Activated CD4-positive, alpha-beta T cell treated with anti-CD3 and anti-CD28 coated beads for 48 hours (primary cell): ENCODE measurements at places on chromosomes 16 and 17.

- DNase-seq = no peak
Observed at GRCh38 chr16:79986352-79986751, 385.8 kb upstream of the MAF start.

DNA sequence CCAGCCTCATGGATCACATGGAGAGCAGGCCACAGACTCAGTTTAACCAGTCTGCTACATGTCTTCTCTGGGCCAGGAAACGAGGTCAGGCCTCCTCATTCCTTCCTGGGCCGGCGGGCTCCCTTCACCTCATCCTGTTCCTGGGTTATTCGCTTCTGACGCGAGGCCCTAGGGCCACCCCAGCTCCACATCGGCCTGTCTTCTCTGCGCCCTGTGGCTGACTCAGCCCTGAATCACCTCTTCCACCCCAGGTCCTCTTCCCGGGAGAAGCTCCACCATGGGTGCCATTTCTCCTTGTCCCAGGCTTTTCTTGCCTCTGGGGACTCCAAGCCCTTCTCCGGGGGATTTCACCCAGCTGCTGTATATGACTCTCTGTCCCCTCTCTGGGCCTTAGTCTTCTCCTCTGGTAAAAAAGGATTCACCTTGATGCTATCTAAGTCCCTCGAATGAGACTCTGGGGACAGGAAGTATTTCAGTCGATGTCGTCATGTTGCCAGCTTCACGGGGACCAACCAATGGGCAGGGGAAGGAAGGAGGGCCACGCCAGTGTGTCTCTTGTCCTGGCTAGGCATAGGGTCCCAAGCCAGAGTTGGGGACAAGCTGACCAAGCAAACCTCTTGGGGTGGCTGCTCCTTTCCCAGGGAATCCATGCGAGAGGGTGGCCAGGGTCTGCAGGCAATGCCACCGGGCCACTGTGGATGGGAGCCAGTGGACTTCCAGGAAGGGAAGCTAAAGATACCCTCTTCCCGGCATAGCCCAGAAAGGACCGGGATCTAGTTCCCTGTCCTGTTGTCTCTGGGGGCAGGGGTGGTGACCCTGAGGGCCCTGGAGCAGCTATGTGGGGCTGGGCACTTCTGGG lies 58.7 kb downstream of the SOCS3 start:
- no peak for DNase-seq

DNA sequence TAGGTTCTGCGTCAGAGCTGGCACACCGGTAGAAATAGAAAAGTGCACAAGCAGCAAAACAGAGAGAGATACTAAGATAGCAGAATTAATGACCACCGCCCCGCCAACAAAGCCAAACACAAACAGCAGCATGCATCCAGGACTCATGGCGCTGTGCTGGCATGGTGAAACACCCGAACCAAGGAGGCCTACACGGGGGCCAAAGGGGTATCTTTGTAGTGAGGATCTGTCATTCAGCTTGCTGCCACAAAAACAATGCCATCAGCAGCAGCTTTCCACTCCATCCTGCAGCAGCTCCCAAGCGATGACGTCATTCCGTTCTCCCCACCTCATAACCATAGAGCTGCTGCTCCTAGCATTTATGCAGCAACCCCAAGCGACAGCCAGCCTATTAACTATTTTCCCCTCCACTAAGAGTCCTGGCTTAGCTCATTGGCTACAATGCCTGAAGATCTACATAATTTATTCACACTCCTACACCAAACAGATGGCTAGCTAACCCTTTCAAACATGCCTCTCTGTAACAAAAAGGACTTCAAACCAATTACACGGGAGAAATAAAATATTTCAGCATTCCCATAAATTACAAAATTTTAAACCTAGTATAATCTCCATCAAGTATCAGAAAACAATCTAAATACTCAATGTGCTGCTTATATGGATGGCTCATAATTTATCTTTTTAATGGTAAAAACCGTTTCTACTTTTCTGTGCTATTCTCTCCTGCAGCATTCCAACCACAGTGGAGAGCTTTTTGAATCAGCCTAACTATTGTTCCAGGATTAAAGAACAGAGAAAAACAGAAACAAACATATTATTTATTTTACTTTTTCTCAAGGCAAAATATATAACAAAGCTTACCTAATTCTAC lies 73.9 kb downstream of the SPAG9 start:
- no peak for DNase-seq

GRCh38 chr17:64941045-64941444 lies 21.8 kb upstream of the LRRC37A3 start:
- no peak for DNase-seq

- no peak for DNase-seq
Observed at GRCh38 chr16:10339777-10340732, 45.8 kb upstream of the ATF7IP2 start.

DNA sequence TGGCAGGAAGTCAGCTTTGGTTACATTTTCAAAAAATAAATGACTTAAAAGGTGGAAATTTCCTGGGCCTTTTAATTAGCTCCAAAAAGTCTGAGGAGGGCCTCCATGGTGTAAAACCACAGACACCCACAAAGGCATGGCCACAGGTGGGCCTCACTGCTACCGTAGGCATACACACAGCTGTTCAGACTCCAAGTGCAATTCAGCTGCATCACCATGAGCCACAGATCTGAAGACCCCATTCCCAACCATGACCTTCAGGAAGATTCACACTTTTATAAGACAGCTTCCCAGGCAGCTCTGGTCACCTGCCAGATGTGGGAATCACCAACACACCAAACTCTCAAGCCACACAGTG lies 20.6 kb downstream of the CSNK2A2 start:
- peak; percentile 24 for DNase-seq

DNA sequence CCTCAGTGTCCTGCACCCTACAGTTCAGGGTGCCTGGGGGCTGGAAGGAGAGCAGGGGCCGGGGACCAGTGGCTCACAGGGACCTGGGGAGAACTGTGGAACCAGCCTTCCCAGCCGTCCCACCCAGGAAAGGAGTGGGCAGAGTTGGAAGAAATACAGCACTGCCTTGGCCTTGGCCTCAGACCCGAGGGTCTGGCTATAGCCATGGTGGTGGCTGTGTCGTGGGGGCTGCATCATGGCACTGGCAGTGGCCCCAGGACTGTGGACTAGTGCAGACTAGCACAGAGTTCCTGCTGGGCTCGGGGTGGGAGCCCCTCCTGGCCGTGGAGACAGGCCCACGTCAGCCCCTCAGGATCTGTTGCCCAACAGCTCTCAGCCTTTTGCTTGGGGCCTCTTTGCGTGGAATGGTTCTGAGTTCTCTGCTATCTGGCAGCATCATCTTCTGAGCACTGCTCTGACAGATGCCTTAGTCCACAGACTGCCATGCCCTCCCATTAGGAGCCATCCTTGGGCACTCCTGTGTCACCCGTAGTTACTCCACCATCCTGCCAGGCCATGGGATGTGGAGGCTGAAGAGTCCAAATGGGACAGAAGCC lies 12.6 kb upstream of the DNASE1 start:
- DNase-seq = no peak

DNA sequence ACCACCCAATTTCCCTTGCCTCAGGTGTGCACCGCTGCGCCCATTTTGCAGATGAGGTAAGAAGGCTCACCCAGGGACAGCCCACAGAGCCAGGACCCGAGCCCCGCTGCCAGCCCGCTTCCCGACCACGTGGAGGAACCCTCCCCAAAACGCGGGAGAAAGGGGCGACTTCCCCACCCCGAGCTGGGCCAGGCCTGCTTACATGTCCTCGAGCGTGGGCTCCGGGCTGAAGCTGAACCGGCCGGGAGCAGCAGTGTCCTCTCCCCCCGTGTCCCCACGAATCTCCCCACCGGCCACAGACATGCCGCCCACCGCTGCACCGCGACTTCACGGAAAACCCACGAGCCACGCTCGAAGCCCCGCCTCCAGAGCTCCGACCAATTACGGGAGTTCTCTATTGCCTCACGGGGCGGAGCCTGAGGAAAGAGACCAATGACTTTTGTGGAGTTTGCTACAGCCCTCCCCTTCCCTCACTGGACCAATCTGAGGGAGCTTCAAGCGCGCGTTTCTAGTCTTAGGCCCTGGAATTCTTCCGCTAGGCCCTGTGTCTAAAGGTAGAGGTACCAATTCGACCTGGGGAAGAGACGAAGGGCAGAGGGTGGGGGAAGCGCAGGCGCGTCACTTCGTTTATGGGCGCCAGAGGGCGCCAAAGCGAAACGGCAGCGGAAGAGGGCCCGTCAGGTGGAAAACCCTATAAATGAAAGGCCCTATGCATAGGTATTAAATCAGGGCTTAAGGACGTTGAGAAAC lies at the start of gene DCTPP1:
DCTPP1 (minus strand) TSS at position 353 of the 750 bp plus-strand sequence; CDS start at position 303, 50 bp downstream.
- peak; percentile 98 for DNase-seq

DNA sequence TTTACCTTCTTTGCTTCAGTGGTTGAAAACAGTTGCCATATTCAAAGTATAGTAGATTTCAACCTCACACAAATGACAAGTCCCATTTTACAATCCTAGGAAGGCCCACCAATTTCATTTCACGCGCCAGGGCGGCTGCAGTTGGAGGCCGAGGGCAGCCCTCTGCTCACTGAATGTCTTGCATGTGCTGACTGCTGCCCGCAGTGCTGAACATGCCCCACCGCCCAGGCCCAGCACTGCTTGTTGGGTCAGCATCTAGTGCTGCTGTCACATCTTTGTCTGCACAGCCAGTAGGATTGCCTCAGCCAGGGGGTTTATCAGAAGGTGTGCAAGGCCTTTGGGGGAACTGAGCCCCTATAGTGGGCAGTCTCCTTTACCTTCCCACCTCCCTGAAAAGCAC lies 11.5 kb downstream of the SMCR8 start:
- DNase-seq = no peak

GRCh38 chr16:47481698-47482374 lies 20.7 kb downstream of the PHKB start:
- DNase-seq = no peak

DNA sequence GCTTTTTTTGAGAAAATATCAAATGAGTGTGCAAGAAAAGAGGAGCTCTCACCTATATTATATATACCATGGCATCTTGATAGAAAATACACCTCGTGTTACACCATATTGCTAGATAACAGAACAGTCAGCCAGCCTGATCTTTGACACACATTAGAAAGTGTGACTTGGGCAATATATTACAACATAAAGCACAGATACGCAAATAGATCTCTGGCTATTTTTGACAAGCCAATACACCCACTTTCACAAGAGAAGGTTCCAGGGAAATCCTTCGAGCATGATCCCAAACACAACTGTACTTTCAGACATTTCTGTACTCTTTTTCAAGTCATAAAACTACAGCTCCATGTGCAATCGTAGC lies 9.4 kb downstream of the GGA2 start:
- no peak for DNase-seq

DNA sequence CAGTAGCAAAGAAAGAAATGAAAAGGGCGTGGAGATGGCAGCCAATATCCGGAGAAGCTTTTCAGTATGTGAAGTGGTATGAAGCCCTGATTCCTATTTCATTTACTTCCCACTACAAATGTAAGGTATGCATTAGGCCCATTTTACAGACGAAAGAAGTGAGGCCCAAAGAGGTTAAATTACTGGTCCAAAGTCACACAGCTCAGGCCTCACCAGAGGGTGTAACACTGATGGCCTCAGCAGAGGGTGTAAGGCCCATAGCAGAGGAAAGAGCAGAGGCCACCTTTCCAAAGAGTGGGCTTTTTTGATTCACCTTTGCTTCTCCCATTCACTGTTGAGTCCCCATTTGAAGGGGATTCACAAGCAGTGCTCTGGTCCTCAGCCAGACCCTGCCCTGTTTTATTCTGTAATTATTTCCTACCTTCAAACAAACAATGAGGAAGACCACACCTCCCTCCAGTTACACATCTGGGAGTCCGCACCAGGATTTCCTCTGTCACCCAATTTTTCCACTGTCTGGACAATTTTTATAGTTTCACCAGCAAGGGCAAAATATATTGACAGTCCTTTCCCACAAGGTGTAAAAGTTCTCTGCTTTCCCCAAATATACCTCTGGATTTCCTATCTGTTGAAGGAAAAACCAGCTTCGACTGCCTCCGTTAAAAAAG lies 7.1 kb downstream of the ZFHX3 start:
- DNase-seq = no peak

DNA sequence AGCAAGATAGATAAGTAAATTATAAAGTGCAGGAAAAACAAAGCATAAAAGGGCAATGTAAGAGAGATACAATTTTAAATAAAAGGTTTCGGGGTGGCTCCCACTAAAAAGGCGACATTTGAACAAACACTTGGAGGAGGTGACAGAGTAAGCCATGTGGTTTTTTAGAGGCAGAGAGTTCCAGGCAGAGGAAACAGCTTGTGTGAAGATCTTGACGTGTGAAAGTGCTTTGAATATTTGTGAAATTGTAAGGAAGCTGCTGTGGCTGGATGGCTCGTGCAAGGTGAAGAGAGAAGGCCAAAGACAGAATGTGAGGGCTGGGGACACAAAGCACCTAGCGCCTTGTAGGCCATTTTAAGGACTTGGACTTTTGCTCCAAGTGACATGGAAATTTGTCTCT lies 28.6 kb upstream of the HYDIN start:
- DNase-seq = no peak

DNA sequence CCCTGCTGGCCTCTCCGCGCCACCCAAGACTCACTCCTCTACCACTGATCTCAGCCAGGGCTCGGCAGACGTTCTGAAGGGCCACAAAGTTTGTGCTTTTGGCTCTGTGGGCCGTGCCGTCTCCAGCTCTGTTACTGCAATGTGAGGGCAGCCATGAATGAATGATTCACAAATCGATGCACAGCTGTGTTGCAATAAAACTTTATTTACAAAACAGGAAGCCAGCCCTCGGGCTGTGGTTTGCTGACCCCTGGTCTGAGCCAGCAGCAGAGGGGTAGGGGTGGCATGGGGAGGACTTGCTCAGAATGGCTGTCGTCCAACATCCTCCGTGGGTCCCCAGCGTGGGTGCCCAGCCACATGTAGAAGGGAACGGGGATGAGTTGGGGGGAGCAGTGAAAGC lies 63.0 kb upstream of the PVALEF start:
- DNase-seq = no peak

DNA sequence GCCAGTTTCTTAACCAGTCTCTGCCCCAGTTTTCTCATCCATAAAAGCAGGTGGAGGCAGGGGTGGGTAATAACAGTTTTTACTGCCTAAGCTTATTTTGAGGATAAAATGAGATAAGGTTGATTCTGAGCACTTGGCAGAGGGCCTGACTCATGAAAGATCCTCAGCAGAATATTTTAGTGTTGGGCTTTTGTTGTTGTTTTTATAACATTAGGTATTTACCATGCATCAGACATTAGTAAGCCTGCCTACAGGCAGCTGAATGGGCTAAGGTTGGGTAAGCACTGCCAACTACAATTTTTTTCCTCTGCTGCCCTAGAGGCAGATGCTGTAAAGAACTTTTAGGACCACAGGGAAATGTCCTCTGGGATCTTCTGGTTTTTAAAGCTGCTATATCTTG lies 43.1 kb downstream of the SCNN1G start:
- no peak for DNase-seq

- DNase-seq = no peak
Observed at GRCh38 chr16:66620429-66620795, 15.9 kb downstream of the CMTM3 start.

DNA sequence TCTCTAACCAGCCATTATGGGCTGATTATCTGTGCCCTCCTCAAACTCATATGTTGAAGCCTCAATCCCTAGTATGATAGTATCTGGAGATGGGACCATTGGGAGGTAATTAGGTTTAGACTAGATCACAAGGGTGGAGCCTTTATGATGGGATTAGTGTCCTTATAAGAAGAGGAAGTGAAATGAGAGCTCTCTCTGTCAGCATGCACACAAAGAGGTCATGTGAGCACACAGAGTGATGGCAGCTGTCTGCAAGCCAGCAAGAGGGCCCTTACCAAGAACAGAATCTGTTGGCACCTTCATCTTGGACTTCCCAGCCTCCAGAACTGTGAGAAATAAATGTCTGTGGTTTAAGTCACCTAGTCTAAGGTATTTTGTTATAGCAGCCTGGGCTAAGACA lies 101.9 kb downstream of the PCTP start:
- DNase-seq = no peak

GRCh38 chr16:78538919-78539318 lies 439.5 kb downstream of the WWOX start:
- DNase-seq = no peak
